HCT116 (cell line): ENCODE measurements at places on chromosomes 4 and X.

DNA sequence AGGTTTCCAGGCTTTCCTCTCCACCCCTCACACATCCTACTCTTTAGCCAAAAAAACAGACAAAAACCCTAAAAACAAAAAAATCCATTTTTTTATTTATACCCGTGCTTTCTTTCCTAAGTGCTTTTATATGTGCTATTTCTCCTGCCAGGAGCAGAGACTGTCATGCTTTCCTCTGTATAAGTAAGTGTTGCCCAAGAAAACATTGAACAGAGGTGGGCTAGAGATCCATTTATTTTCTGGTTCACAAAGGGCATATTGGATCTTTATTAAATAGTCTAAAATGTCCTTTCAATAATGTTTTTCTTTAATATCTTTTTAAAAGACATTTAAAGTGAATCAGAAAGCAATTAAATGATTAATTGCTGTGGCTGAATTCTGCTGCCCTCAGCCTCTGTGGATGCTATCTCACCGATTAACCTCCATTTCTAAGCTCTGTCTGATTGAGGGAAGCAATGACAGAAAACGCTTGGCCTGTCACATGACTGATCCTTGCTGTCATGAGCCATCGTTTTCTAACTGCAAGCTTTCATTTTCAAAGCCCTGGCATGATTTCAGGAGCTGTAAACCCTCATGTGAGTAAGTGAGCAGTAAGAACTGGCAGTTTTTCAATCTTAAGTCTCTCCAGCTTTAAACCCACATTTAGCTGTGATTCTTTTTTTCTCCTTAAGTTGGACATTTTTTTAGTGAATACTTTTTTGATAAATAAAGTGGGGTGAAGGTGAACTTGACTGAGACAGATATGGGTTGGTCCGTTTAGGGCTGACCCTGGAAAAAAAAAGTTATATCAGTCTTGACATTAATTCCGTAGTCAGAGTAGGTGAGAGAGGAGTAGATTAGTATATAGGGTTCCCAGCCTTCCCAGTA, 180.7 kb upstream of the PGRMC2 start:
- no peak for DNase-seq

DNA sequence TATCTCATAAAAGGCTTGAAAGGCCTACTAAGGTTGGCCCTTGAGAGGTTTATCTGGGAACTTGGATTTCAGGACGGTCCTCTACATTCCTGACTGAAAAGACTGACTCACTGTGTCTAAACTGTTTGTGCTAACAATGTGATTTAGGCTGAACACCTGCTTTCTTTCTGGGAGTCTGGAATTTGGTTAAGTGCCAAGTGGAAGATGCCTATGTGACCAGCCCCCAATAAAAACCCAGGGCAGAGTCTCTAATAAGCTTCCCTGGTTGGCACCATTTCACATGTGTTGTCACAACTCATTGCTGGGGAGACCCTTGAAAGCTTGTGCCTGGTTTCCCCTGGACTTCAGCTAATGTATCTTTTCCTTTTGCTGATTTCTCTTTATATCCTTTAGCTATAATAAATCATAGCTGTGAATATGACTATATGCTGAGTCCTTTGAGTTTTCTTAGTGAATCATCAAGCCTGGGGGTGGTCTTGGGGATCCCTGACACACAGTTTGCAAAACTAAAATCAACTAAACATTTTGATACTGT, 55.1 kb downstream of the GPR82 start:
- peak; percentile 47 for DNase-seq

DNA sequence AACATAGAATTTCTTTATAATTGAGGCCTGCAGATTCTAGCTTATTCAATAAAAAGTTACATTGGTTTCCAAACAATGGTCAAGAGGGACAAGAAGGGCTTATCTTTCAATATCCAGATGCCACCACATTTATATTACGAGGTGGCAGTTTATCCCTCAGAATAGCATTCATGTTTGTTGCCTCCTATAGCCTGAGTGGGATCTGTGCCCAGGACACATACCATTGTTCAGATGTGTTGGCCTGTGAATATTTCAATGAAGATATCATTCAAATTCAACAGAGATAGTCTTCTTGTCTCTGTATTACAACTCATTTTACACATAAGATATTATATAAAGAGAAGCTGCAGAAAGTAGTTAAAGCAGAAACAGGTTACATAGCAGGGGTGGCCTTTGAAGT, 20.5 kb downstream of the GLRB start:
- DNase-seq: no peak

DNA sequence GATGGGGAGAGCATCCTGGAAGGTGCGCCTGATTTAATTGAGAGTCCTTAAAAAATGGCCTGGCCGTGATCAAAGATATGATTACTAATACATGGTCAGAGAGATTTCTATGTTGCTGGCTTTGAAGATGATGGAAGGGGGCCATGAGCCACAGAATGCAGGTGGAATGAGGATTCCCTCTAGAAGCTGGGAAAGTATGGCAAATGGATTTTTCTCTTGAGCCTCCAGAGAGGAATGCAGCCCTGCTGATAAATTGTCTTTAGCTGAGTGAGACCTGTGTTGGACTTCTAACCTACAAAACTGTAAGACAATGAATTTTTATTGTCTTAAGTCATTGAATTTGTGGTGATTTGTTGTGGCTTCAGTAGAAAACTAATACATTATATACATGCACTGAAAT, 7.7 kb downstream of the NUDT9 start:
- DNase-seq: no peak

DNA sequence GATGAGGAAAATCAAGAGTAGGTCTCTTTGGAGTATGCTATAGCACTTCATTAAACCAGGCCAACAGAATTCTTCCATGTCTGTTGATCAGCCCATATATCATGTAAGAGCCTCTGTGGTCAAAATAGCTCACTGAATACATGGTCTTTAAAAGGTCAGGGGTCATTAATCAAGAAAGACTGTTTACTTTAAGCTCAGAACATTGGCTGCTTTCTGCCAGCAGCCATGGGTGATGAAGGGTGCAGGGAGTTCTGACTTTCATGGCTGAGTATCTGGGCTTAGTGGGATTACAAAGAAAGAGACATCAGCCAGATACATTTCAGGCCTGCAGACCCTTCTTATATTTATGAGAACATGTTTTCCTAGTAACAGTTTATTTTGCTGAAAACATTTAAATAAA, 7.1 kb upstream of the C4orf54 start:
- DNase-seq: no peak

- no peak for DNase-seq
These were observed 10.2 kb upstream of the N4BP2 start for GRCh38 chr4:40046311-40046980.

GRCh38 chr4:3512719-3513118, 19.5 kb downstream of the LRPAP1 start:
- DNase-seq: no peak

DNA sequence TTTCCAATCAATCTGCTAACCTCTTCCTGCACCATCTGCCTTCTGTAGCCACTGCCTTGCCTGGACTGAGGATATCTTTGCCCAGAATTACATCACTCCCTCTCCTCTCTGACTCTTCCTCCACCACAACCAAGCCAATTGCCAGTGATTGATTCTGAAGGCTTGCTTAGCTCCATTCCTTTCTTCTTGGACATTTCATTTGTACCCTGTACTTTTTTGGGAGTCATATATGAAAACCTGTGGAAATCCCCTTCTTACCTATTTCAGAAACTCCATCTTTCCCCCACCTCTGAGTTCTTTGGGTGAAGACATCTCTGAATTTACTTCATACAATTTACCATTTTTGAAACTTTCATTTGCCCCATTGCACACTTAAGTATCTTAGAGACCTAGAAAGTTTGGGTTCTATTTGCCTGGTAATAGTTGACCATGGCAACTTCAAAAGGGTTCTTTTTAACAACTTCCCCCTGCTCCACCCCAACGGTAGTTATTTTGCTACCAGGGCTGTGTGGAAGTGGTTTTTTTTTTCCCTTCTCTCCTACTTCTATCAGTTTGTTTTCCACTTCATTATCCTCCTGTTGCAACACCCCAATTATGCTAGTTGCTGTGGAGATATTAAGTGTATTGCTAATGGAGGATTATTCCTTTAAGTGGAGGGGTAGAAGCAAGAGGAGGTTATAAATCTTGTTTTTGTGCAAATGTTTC, 14.3 kb downstream of the SGMS2 start:
- DNase-seq: no peak

DNA sequence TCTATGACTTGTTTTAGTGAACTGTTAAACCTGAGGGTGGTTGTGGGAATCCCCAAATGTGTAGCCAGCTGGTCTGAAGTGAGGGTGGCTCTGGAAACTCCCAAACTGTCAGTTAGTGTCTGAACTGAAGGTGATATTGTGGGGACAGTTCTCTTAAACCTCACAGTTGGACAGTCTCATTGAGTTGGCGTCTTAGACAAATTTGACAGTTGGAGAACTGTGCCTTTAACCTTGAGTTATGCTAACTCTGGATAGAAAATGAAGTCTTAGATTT, 20.7 kb upstream of the CTSO start:
- DNase-seq: no peak

DNA sequence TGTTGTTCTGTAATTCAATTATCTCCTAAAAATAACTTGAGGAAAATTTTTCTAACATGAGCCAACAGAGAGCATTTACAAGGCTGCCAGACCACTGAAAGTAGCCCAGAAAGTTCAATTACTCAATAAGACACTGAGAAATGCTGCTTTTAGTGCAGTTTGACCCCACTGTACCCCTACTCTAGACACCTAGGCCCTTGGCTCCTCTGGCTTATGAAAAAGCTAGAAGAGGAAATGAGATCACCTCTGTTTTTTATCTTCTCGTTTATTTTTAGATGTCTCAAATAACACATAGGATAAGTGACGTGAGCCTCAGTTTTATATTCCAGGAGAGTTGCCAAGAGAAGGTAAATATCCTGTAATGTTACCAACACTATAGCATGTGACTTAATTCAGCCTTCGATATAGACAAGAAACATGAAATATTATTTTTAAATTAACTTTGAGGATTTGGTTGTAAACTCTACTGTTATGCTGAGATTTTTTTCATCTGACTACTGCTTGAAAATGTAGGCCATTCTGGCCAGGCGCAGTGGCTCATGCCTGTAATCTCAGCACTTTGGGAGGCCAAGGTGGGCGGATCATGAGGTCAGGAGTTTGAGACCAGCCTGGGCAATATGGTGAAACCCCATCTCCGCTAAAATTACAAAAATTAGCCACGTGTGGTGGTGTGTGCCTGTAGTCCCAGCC, 24.4 kb downstream of the TNIP3 start:
- no peak for DNase-seq

DNA sequence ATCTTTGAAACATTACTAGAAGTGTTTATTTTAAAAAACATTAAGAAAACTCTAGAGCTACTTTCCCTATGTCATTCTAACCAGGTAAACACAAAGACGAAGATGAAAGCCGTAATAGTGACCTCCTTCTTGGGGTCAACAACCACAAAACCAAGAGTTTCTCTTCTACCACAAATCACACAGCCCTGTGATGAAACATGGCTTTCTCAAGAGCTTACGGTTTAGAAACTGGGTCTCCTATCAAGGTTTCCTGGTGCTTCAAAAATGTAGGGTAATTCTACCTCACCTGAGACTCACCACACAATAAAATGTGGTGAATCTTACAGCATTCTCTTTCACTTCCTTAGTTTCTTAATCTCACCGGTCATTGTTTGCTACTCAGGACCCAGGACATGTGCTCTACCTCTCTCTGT, 50.9 kb downstream of the CORIN start:
- DNase-seq: no peak

DNA sequence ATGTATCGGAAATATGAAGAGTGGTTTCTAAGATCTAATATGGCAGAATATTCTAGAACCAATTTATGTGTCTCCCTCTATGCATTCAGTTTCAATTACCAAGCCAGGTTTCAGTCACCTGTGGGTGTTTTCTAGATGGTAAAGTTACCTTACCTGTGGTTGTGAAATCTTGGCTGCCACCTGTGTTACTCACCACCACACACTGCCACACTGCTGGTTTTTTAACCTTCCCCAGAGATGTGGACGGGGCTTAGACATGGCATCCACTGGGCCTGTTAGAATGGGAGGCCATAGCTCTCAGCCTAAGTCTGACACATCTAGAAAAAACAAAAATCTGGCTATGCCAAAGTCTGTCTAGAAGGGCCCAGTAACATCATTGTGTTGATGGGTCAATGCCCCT, 896.5 kb upstream of the PABPC4L start:
- DNase-seq: no peak

DNA sequence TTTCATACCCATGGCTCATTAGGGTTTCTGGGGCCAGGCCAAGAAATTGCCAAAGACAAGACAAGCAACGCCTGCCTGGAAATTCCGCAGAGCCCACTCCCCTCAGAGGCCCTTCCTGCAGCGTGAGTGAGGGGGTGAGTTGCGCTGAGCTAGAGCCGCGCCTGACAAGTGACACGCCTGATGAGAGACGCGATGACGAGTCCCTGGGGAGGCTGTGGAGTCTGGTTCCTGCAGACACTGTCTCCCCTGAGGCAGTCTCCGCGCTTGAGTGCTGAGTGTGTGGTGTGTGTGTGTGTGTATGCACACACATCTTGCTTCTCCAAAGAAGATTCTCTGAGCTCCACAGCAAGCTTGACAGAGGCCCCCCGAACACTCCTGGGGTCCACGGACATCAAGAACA, 269.8 kb downstream of the BCOR start:
- no peak for DNase-seq

- no peak for DNase-seq
These were observed 61.0 kb downstream of the ZCCHC12 start for GRCh38 chrX:118884552-118885138.

GRCh38 chr4:7506119-7506518, 71.4 kb upstream of the PSAPL1 start:
- DNase-seq: no peak

- no peak for DNase-seq
These were observed 43.8 kb downstream of the RAI2 start for GRCh38 chrX:17817251-17817650.

- no peak for DNase-seq
These were observed 25.6 kb downstream of the SPRY1 start for GRCh38 chr4:123421937-123422781.

DNA sequence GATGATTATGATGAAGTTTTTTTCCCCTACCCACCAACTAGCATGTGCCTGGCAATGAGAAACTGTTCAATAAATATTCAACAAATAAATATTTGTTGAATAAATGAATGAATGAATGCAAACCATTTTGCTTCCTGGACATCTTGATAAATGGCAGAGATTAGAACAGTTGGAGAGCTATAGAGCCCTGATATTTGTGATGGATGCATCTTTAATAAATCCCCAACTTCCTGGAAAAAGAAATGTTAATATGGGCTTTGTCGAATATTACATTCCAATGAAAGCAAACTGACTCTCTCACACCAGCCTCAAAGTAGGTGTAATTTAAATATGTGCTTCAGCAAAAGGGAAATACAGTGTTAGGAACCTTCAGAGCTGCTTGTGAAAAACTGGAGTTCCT, 419.7 kb downstream of the MID1IP1 start:
- DNase-seq: no peak

- no peak for DNase-seq
These were observed 29.0 kb upstream of the ERVMER34-1 start for GRCh38 chr4:52780206-52780605.

GRCh38 chr4:101153653-101154052, 193.7 kb downstream of the PPP3CA start:
- DNase-seq: no peak

DNA sequence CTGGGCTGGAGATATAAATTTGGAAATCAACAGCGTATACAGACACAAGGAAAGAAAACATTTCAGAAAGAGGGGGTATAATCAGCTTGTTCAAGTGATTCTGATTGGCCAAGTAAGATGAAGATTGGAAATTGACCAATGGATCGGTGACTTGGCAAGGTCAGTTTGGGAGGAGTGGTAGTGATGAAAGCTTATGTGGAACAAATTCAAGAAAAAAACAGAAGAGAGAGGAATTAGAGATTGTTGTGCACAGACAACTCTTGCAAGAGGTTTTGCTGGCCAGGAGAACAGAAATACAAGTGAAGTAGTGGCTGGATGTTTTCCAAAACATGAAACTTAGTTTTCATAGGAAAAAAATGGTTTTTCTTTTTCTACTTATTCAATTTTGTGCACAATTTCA, 16.3 kb downstream of the CD38 start:
- DNase-seq: no peak
